ENCODE measurements at places on chromosomes 2 and 18. TPM values are rescaled to one million over a fixed set of nuclear protein-coding genes. Genes with fewer than 3 reads are reported as not detected.

DNA sequence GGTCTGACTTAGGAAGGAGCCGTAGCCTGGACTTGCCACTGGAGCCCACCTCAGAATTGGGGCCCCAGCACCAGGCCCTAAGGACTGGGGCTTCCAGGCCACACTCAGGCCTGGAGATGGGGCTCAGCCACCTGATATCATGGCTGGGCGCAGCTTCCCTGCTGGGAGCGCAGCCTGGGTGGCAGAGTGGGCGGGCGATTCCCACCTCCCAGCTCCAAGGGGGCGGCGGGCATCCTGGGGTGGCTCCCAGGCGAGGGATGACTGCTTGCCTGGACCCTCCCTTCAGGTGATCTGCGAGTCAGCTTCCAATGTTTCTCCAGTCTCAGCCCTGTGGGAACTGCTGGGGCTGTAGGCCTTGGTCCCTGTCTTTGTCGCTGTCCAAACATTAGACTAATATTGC, 20.1 kb downstream of the GPR35 start:
- no peak overlapping the region for H3K27ac ChIP-seq
- H3K27me3 ChIP-seq: peaks cover 15% of the 10 kb centered on the region
- H3K4me3 ChIP-seq: no peak overlapping the region
- H3K36me3 ChIP-seq: no peaks in the 10 kb centered on the region
- no peak for DNase-seq

DNA sequence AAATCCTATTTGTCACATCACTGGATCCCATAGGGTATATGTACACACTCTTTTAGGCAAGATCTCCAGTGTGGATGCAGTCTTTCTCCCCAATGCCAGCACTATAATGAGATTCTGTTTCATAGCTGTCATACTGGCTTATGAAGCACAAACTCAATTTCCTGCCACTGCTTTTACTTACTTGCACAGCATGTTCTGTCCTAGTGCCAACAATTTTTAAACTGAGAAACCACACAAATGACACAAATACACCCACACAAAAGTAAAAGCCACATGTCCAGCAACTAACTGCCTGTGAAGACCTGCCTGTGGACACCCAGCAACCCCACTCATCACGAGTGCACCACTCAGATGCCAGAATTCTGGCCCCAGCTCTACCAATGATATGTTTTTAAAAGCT, 29.6 kb upstream of the RNU4ATAC start:
- H3K27me3 ChIP-seq: no peaks in the 10 kb centered on the region
- H3K4me1 ChIP-seq: peaks cover 14% of the 10 kb centered on the region
- H3K27ac ChIP-seq: no peak overlapping the region
- no peak overlapping the region for H3K4me3 ChIP-seq

- H3K4me3 ChIP-seq: no peak overlapping the region
- peaks cover 2% of the 10 kb centered on the region for H3K27me3 ChIP-seq
- DNase-seq: no peak
- H3K27ac ChIP-seq: no peak overlapping the region
Observed at GRCh38 chr2:189504238-189504637, 63.0 kb downstream of the WDR75 start.

DNA sequence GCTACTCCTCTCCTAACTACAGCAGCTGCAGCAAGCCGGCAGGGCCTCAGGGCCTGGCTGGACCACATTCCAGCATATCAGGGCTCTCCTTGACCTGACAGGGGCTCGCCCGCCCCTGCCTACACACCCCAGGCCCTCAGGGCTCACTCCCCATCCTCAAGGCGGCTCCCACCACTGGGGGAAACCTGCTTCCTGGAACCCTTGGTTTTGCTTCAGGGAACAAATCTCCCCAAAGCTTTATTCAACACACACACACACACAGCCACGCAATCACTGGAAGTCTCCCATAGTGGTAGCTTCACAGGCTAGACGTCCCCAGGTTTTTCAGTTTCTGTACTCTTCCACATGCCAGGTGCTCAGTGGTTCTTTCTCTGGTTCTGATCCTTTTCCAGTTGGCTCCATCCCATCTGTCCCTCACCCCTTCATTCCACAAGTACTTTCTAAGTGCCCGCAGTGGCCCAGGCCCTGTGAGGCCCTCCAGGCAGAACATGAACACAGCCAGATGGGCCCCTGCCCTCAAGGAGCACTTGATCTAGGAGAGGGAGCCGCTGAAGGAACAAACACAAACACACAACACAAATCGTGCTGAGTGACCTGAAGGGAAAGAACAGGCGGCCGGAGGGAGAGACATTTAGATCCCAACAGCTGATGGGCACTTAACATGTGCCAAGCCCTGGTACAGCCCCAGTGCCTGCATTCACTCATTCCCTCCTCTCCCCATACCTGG, 51.1 kb downstream of the TNS1 start:
- no peak overlapping the region for H3K4me3 ChIP-seq
- no peak overlapping the region for H3K27ac ChIP-seq
- no peak for DNase-seq

DNA sequence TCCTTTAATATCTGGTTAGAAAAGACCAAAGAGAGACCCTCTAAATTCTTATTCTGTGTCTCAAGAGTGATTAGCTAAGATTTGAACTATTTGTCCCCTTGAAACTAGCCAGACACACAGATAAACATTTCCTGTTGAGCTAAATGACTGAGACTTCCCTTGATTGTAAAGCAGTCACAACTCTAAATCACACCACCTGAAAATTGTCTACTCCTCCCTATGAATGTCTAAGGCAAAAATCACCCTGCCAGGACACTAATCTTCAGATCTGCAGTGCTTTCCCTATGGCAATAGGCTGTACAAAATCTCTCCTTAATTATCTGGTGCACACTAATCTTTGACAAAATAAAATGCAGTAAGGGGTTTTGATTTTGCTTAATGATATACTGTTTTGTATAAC, 200.5 kb upstream of the GULP1 start:
- DNase-seq: no peak
- no peak overlapping the region for H3K4me3 ChIP-seq
- no peaks in the 10 kb centered on the region for H3K4me1 ChIP-seq
- H3K36me3 ChIP-seq: no peaks in the 10 kb centered on the region
- H3K27ac ChIP-seq: no peak overlapping the region

GRCh38 chr2:147363181-147363580, 481.6 kb upstream of the ACVR2A start:
- H3K4me3 ChIP-seq: no peak overlapping the region
- H3K4me1 ChIP-seq: peaks cover 8% of the 10 kb centered on the region
- H3K27ac ChIP-seq: no peak overlapping the region
- no peaks in the 10 kb centered on the region for H3K27me3 ChIP-seq
- no peaks in the 10 kb centered on the region for H3K36me3 ChIP-seq
- no peak for DNase-seq

DNA sequence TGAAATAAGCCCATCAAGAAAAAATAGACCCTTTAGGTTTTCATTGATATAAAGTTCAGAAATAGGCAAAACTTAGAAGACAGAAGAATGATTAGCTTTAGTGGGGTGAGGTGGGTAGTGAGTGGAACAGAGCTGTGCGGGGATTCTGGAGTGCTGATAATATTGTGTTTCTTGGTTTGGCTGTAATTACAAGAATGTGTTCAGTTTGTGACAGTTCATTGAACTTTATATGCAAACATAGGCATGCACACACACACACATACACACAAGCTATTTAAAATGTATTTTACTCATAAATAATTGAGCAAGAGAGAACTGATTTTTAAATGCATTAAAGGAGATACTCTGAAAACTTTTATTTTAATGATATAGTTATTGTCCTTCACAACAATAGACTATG, 17.1 kb downstream of the ARHGAP15 start:
- DNase-seq: no peak
- peaks cover 22% of the 10 kb centered on the region for H3K36me3 ChIP-seq
- no peak overlapping the region for H3K4me3 ChIP-seq
- peaks cover 68% of the 10 kb centered on the region for H3K4me1 ChIP-seq
- no peaks in the 10 kb centered on the region for H3K27me3 ChIP-seq

GRCh38 chr2:1802469-1803216, 58.3 kb upstream of the PXDN start:
- peaks cover 9% of the 10 kb centered on the region for H3K27me3 ChIP-seq
- H3K27ac ChIP-seq: no peak overlapping the region
- no peak for DNase-seq

GRCh38 chr2:4976407-4976806, 715.8 kb upstream of the SOX11 start:
- H3K27me3 ChIP-seq: no peaks in the 10 kb centered on the region
- no peaks in the 10 kb centered on the region for H3K4me1 ChIP-seq
- no peak overlapping the region for H3K27ac ChIP-seq

- H3K27ac ChIP-seq: no peak overlapping the region
- no peak overlapping the region for H3K4me3 ChIP-seq
- no peak for DNase-seq
- H3K4me1 ChIP-seq: no peaks in the 10 kb centered on the region
Observed at GRCh38 chr18:9568186-9568585, 46.2 kb downstream of the PPP4R1 start.

DNA sequence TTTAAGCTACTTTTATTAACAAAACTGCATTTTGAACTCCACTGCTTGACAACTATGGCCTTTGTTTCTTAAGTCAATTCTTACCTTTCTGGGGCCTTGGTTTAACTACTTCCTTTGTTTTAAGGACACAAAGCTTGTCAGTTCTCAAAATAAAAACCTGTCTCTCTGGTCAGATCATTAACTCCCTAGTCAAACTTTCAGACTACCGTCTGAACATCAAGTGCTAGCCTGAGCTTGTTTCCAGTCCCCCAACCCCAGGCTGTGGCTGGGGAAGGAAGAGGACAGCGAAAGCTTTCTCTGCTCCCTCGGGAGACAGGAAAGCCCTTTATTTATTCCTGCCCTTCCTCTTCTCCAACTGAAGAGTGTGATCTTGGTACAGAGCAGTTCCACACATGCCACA, 1.7 kb downstream of the SH3YL1 start:
- DNase-seq: no peak

The TMEM198 gene
- 3.4 TPM for total RNA-seq

The RAMP1 gene
- 17.6 TPM for total RNA-seq

The C18orf32 gene
- total RNA-seq: 20.4 TPM

Measured in activated CD4-positive, alpha-beta T cell treated with anti-CD3 and anti-CD28 coated beads, Interleukin-2, amount 10 ng/mL, durations not matched to agents 24 days and 14 days (primary cell).